ENCODE measurements at places on chromosomes 3 and 15.

DNA sequence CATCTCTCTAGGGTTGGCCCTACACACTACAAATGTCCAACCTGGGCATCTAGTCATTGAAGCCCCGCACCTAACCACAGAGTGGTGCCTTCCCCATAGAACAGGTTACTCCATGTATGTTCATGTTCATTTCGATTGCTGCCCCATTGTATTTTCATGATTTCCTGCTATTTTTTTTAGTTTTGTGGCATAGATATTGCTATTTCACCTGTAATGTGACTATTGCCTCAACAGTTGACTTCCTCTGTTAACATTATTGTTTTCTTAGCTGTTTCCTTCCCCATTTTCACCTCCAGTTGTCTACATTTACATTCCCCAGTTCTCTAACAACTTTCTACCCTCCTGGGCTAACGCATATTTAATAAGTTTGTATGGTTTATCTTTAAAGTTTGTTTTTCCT is 137.7 kb upstream of the RBMS3 start:
- no peak for DNase-seq

GRCh38 chr15:95132774-95133173 is 901.4 kb downstream of the MCTP2 start:
- DNase-seq, result no peak

GRCh38 chr3:111923095-111923771 is 55.6 kb upstream of the ABHD10 start:
- DNase-seq, result no peak

DNA sequence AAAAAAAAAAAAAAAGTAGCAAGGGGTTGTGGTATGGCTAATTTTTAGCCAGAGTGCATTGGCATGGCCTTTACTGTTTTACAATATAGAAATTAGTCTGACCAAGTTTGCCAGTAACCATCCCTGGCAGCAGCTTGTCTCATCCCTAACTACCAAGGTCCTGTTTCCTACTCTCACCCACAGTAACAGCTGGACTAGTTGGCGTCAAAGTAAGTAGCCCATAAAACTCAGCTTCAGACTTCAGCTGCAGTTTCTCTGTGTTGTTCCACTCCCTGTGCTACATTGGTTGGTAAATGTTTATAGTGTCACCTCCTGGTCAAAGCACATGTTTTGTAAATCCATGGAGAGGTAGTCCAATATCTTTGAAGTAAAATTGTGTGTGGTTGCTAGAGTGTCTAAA is 691.3 kb downstream of the ZPLD1 start:
- no peak for DNase-seq

GRCh38 chr15:85479071-85479647 is 98.8 kb downstream of the AKAP13 start:
- no peak for DNase-seq

Data from stimulated activated naive CD8-positive, alpha-beta T cell treated with anti-CD3 and anti-CD28 coated beads, Interleukin-15, amount 100 ng/mL, for 72 hours (primary cell).